Activated T-cell treated with anti-CD3 and anti-CD28 coated beads for 4 hours (primary cell): ENCODE measurements at places on chromosomes 12 and 14.
A peak's percentile ranks its signal among the peaks of the same experiment; 100 is the strongest.

GRCh38 chr12:120116441-120116791, at the start of gene RAB35:
TSS of gene RAB35 (minus strand) at chr12:120116753. CDS start at chr12:120116650, 103 bp downstream.
- DNase-seq, result no peak

- DNase-seq, result no peak
Measured at GRCh38 chr14:94934276-94934810, 164.4 kb upstream of the GSC start.

GRCh38 chr12:12934556-12934955, 17.4 kb downstream of the GPRC5D start:
- no peak for DNase-seq

DNA sequence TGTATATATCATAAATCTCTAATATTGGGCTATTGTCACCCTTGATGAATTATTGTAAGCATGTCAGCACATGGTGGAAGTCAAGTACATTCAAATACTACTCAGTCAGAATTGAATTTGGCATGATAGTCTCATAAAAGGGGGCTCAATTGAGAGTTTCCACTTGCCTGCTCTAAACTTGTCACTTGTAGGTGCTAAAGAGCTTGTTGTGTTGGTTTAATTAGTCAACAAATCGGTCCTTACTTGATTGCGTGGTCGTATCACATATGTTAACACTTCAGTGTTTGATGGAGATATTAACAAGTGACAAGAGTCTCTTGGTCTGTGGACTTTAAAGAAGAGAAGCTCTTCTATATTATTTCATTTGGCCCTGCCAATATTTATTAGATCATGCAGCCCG, 81.1 kb downstream of the NKX2-1 start:
- no peak for DNase-seq

DNA sequence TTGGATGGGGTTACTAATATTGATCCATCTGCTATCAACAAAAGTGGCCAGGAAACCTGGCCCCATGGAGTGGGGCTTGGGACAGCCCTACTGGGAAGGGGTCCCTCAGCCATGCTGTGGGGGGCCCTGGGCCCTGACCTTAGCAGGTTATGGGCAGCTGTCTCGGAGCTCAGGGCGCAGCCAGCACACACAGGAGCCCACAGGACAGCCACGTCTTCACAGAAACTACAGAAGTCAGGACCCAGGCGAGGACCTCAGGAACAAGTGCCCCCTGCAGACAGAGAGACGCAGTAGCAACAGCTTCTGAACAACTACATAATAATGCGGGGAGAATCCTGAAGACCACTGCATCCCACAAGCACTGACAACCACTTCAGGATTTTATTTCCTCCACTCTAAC, 11.9 kb upstream of the FKBP11 start:
- no peak for DNase-seq

- DNase-seq, result no peak
Measured at GRCh38 chr12:46073321-46073720, 82.9 kb upstream of the SCAF11 start.

GRCh38 chr12:88644946-88645702, 64.9 kb upstream of the KITLG start:
- no peak for DNase-seq

DNA sequence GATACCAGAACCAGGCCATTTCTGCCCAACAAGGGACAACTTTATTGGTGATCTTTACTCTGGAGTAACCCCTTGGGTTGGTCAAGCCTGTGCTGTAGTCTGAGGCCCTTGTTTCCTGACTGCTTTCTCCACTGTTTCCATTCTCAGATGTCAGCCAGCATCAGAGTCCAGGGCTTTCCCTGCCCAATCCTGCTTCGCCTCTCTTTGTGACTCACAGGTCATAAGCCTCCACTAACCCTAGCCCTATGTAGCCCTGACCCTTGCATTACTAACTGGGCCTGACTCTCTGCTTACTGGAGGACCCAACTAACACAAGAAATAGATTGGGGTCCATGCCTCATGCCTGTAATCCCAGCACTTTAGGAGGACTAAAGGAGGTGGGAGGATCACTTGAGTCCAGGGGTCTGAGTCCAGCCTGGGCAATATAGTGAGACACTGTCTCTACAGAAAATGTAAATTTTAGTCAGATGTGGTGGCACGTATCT, 8.6 kb upstream of the SNRNP35 start:
- no peak for DNase-seq

- no peak for DNase-seq
Measured at GRCh38 chr14:99479906-99480869, at the start of gene SETD3. TSS of gene SETD3 (minus strand) at chr14:99480859. CDS start at chr14:99465805, 15,054 bp downstream.

DNA sequence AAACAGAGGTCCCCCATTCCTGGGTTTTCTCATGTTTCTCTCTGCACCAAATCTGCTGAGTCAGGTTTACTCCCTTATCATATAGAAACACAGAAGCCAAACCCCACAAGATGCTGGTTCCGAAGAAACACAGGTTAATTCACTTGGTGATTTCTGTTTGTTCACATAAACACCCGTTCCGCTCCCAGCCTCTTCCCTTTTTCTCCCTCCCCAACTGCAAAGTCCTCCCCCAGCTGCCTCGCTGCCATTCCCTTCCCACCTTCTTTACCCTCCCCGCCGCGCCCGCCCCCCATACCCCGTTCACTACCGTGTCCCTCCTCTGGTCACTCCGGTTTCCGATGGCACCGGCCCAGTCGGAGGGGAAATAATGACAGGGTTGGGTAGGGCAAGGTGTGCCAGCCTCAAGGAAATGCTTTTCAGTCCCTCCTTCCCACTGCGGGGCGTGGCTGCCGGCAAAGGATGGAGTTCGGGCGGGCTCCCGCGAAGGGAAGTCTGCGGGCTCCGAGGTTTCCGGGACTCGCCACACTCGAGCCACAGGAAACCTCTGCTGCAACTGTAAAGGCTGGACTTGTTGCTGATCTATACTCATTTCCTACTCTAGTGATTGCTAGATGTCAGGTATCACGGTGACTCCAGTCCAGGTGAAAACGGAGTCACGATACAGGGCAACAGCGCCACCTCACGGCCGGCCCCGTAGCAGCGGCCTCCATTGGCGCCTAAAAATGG, at the start of gene STYK1:
TSS of gene STYK1 (minus strand) at position 394 of the 726 bp plus-strand sequence. CDS start 39,434 bp downstream, outside the sequence.
- DNase-seq, result peak; percentile 63

- no peak for DNase-seq
Measured at GRCh38 chr14:56341766-56342493, 223.7 kb downstream of the PELI2 start.

DNA sequence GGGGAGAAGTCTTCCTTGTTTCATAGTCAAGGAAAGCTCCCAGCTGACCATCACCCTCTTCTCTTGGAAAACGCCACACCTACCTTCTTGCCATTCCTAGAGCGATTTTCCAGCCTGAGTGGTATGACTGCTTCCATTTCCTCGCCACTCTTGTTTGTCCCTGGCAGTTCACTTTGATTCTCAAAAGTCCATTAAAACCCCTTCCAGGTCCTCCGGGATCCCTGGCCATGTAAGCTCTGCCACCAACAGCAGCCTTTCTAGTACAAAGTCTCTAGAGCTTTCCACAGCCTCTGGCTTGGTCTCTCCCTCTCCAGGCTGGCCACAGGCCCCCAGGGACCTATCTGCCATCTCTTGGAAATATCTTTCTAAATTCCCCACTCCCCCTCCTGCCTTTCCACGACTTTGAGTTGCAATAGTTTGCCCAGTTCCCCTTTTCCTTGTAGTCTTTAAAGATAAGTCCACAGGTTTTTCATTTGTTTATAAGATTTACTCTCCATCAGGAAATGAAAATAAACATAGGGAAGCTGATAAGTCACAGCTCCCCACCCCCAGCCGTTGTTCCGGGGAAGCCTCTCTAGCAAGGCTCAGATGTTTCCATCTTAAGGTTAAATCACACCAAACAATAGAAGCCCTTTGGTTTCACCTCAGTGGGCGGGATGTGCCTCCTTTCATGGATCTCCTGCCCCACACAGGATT, 42.9 kb upstream of the SINHCAF start:
- DNase-seq, result no peak

- no peak for DNase-seq
Measured at GRCh38 chr14:57999471-57999870, 133.6 kb upstream of the SLC35F4 start.

DNA sequence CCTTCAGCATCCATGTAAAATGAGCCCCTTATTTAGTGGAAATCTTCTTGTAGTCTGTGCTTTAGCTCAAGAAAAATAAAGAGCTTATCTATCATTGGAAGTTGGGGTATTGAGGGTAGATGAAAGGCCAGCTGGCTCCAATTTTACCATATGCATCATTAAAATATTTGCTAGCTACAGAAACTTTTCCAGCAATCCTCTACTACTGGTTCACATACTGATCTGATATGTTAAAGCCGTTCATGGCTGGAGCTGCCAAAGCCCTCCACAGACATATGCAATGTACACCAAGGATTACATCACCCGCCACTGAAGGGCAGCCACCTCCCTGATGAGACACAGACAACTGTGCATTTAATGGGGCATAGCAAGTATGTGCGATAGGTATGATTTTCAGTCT, 1205.3 kb downstream of the GALC start:
- DNase-seq, result no peak

- DNase-seq, result no peak
Measured at GRCh38 chr12:70535896-70536374, 101.3 kb downstream of the PTPRB start.

DNA sequence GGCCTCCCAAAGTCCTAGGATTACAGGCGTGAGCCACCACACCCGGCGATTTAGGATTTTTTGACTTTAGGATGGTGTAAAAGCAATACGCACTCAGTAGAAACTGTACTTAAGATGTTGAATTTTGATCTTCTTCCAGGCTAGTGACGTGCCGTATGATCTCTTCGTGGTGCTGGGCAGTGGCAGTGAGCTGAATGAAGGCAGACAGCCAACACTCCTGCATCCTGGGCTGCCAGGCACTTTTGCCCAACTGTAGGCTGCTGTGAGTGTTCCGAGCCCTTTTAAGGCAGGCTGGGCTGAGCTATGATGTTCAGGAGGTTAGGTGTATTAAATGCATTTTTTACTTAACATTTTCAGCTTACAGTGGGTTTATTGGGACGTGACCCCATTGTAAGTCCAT, 21.3 kb downstream of the IL31 start:
- no peak for DNase-seq

GRCh38 chr12:121860257-121860656, 1.6 kb upstream of the HPD start:
- DNase-seq, result no peak
